ENCODE measurements at places on chromosomes 13 and 19. TPM values are rescaled to one million over a fixed set of nuclear protein-coding genes. Genes with fewer than 3 reads are reported as not detected.

GRCh38 chr19:41564515-41565378 lies 11.2 kb upstream of the CEACAM21 start:
- peaks cover 31% of the 10 kb centered on the region for H3K4me1 ChIP-seq
- no peak overlapping the region for H3K27ac ChIP-seq
- peak overlapping the region; percentile 33 for H3K4me3 ChIP-seq
- peak; percentile 37 for DNase-seq

DNA sequence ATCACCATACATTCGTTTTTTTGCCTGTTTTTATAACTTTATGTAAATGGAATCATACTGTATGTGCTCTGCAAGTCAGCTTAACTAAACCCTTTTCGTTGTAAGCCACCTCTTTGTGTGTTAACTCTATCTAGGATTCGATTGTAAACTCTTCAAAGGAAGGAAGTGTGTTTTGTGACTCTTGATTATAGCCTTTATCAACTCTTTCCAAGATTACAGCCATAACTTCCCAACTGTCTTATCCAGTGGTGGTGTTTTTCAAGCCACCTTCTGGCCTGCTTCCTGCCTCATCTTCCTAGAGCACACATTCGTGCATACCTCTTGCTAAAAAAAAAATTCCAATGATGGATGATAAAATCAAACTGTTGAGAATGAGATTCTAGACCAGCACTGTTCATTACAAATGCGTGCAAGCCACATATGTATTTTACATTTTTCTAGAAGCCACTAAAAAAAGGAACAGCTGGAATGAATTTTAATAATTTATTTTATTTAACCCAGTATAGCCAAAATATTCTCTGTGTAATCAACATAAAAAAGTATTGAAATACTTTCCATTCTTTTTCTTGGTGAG lies 12.0 kb upstream of the FBXL3 start:
- H3K4me1 ChIP-seq, result no peaks in the 10 kb centered on the region
- no peak overlapping the region for H3K4me3 ChIP-seq
- no peak overlapping the region for H3K27ac ChIP-seq
- no peak for DNase-seq
- H3K36me3 ChIP-seq, result peaks cover 3% of the 10 kb centered on the region

- H3K27ac ChIP-seq, result no peak overlapping the region
- no peaks in the 10 kb centered on the region for H3K27me3 ChIP-seq
- no peaks in the 10 kb centered on the region for H3K4me1 ChIP-seq
- DNase-seq, result no peak
- no peaks in the 10 kb centered on the region for H3K36me3 ChIP-seq
- H3K4me3 ChIP-seq, result no peak overlapping the region
Observed at GRCh38 chr13:66430269-66430668, 799.9 kb downstream of the PCDH9 start.

DNA sequence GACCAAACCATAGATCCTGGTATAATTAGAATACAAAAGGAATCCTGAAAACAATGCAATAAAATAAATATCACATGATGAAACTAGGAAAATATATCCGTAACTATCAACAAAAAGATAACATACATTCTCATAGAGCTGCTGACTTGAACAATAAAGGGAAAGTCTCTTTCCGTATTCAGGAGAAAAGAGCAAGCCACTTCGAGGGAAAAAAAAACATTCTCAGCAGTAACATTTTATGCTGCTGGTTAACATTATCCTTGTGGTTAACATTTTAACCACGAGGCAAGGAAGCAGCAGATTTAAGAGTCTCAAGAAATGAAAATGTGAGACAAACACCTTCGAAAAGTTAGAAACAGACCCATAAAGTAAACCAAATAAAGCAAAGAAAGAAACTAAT lies 25.8 kb downstream of the NALCN start:
- no peaks in the 10 kb centered on the region for H3K27me3 ChIP-seq
- no peak overlapping the region for H3K27ac ChIP-seq
- H3K4me1 ChIP-seq, result no peaks in the 10 kb centered on the region
- H3K36me3 ChIP-seq, result no peaks in the 10 kb centered on the region
- no peak overlapping the region for H3K4me3 ChIP-seq

DNA sequence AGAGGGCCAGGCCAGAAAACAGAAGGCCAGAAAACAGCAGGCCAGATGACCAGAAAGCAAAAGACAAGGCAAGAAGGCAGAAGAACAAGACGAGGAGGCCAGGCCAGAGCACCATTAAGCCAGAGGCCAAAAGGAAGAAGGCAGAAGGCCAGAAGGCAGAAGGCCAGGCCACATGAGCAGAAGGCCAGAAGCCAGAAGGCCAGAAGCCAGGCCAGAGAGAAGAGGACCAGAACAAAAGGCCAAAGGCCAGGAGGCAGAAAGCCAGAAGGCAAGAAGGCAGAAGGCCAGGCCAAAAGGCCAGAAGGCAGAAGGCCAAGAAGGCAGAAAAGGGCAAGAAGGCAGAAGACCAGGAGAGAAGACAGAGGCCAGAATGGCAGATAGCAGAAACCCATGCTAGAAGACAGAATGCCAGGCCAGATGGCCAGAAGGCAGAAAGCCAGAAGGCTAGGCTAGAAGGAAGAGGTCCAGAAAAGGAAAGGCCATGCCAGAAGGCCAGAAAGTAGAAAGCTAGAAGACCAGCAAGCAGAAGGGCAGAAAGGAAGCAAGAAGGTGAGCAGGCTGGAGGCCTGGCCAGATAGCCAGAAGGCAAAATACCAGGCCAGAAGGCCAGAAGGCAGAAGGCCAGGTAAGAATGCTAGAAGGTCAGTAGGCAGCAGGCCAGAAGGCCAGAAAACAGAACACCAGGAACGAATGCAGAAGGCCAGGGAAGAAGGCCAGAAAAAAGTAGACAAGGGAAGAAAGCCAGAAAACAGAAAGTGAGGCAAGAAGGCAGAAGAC lies 187.6 kb downstream of the TUBA3C start:
- no peaks in the 10 kb centered on the region for H3K4me1 ChIP-seq
- no peak overlapping the region for H3K4me3 ChIP-seq

DNA sequence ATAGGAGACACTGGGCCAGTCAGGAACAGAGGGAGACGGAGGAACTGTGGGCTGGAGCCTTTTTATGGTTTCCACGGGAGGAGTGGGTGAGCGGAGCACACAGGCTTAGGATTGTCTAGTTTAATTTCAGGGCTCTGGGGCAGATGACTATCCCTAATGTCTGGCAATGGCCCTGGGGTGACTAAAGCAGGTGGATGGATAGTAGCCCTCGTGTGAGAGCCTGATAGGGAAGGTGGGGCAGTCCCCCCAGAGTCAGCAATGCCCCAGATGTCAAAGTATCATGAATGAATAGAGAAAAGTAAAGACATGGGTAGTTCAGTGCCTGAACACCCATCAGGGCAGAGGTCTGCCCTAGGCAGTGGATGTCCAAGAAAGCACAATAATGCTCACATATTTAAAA lies 94.2 kb downstream of the ZDHHC20 start:
- peaks cover 37% of the 10 kb centered on the region for H3K4me1 ChIP-seq
- no peak overlapping the region for H3K4me3 ChIP-seq
- no peaks in the 10 kb centered on the region for H3K36me3 ChIP-seq
- H3K27me3 ChIP-seq, result no peaks in the 10 kb centered on the region

Gene LILRA5
- 11.1 TPM for total RNA-seq

DNA sequence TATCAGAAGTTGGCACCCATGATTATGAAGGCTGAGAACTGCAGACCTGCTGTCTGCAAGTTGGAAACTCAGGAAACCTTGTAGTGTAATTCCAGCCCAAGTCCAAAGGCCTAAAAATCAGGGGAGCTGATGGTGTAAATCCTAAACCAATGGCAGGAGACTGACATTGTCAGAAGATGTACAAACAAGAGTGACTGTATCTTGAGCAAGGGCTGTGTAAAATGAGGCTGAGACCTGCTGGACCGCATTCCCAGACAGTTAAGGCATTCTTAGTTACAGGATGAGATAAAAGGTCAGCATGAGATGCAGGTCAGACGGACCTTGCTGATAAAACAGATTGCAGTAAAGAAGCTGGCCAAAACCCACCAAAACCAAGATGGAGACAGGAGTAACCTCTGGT lies 147.7 kb downstream of the COG6 start:
- H3K4me3 ChIP-seq, result no peak overlapping the region
- no peaks in the 10 kb centered on the region for H3K27me3 ChIP-seq
- no peak overlapping the region for H3K27ac ChIP-seq
- DNase-seq, result no peak
- H3K36me3 ChIP-seq, result no peaks in the 10 kb centered on the region
- H3K4me1 ChIP-seq, result no peaks in the 10 kb centered on the region

Gene TUBB4A
- total RNA-seq, result 0.40 TPM

GRCh38 chr19:30665449-30665848 lies 293.3 kb downstream of the ZNF536 start:
- no peaks in the 10 kb centered on the region for H3K4me1 ChIP-seq
- H3K4me3 ChIP-seq, result no peak overlapping the region
- H3K36me3 ChIP-seq, result no peaks in the 10 kb centered on the region
- H3K27me3 ChIP-seq, result peaks cover 5% of the 10 kb centered on the region

Gene LCP1
- 1,113 TPM for total RNA-seq

Gene USHBP1
- total RNA-seq, result not detected

Gene RNF113B
- total RNA-seq, result not detected

DNA sequence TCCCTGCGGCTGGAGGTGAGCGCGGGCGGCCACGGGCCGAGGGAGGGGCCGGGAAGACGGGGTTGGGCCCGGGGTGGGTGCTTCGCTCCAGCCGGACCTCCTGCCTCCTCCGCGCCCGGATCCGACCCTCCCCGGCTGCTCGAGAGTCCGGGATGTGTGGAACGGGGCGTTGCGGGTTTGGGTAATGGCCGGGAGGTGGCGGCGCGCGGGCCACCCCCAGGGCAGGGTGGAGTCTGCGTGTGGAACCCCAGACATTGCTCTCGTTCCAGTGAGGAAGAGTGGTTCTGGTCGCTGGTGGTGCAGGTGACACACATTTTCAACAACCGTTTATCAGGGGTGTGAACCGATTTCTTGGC lies 38.8 kb downstream of the ARHGEF7 start:
- DNase-seq, result peak; percentile 59
- peak overlapping the region; percentile 71 for H3K27ac ChIP-seq
- H3K36me3 ChIP-seq, result no peaks in the 10 kb centered on the region
- H3K27me3 ChIP-seq, result no peaks in the 10 kb centered on the region
- peak overlapping the region; percentile 43 for H3K4me3 ChIP-seq
- peaks cover 15% of the 10 kb centered on the region for H3K4me1 ChIP-seq

Gene B3GNT8
- total RNA-seq, result 1.5 TPM

DNA sequence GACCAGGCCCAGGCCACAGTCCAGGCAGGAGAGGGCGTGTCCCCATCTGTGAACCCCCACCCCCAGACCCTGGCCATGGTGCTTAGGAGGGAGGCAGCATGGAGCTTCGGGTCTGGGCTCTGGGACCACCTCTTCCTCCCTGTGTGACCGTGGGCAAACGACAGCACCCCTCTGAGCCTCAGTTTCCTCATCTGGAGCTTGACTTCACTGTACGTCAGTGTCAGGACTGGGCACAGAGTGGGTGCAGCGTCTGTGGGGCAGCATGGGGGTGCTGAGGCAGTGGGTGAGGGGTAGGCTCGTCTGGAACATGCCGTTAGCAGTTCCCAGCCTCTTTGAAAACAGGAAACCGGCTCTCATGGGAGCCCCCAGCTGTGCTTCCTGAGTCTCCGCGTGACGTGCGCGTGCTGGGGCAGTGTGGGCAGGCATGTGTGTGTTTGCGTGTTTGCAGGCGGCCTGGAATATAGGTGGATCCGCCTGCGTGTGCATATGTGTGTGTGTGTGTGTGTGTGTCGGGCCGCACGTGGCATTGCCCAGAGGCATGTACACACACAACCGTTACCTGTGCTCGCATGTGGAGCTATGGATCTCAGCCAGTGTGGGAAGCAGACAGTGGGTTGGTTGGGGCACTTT lies 15.8 kb downstream of the ARRDC2 start:
- H3K4me1 ChIP-seq, result peaks cover 42% of the 10 kb centered on the region
- no peak overlapping the region for H3K4me3 ChIP-seq
- peak overlapping the region; percentile 81 for H3K27ac ChIP-seq
- no peaks in the 10 kb centered on the region for H3K36me3 ChIP-seq

DNA sequence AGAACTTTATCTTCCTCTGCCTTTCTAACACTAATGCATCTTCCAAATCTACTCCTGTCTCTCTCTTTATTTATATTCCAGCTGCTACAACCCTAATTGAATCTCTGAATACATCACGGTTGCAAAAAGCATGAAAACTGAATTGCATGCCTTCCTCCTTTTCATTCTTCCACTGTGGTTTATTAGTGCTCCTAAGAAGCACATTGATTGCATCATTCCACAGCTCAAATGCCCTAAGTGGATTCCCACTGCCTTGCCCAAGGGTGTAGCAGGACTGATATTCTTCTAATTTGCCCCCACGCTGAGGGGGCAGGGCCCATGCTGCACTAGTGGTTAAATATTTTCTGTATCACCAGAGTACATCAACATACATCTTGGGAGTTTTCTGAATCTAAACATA lies 640.8 kb downstream of the EFNB2 start:
- no peak overlapping the region for H3K4me3 ChIP-seq
- no peaks in the 10 kb centered on the region for H3K27me3 ChIP-seq
- no peaks in the 10 kb centered on the region for H3K4me1 ChIP-seq
- no peak for DNase-seq
- H3K27ac ChIP-seq, result no peak overlapping the region

Gene ZNF582
- 1.3 TPM for total RNA-seq

Gene KLK10
- not detected for total RNA-seq

Gene OLFM2
- total RNA-seq, result 1.5 TPM

DNA sequence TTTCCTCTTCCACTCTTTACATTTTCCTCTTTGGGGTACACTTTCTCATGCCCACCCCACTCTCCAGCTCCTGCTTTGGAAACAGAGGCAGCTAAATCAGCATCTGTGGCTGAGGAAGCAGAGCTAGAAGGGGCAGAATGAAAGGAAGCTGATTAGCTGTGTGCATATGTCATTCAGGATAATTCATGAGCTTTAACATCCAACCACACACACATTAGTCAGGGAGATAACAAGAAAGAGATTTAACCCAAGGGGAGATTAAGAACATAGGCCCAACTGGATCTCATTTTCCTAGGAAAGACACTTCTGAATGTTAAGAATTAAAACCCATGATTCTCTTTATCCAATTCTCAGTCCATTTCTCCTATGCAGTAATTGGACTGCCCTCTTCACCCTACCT lies 405.5 kb downstream of the TBC1D4 start:
- H3K27me3 ChIP-seq, result no peaks in the 10 kb centered on the region
- no peaks in the 10 kb centered on the region for H3K4me1 ChIP-seq
- no peak for DNase-seq
- H3K4me3 ChIP-seq, result no peak overlapping the region
- H3K27ac ChIP-seq, result no peak overlapping the region
- H3K36me3 ChIP-seq, result no peaks in the 10 kb centered on the region
